NCI-H1930 (cell line): ENCODE measurements at places on chromosomes 5 and 9.

DNA sequence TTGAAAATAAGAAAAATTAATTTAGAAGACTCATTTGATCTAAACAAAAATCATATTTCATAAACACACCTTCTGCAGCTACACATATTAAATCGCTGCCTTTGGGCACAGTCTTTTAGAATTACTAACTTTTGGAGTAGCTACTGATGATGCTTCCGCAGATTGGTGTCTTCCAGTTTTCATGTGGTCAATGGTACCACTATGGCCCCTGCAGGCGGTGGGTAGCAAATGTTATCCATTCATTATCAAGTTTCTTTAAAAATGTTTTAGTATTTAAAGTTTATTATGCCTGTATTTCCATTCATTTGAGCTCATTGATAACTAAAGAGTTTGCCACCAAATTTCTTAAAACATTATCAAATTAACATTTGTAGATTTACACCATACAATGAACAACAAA lies 122.9 kb upstream of the GRAMD2B start:
- no peak for DNase-seq

- no peak for DNase-seq
Measured at GRCh38 chr5:140260089-140260656, 42.7 kb downstream of the PFDN1 start.

GRCh38 chr9:16103620-16104397 lies 551.0 kb downstream of the CCDC171 start:
- no peak for DNase-seq

- DNase-seq = no peak
Measured at GRCh38 chr5:14996997-14997396, 125.4 kb upstream of the ANKH start.

DNA sequence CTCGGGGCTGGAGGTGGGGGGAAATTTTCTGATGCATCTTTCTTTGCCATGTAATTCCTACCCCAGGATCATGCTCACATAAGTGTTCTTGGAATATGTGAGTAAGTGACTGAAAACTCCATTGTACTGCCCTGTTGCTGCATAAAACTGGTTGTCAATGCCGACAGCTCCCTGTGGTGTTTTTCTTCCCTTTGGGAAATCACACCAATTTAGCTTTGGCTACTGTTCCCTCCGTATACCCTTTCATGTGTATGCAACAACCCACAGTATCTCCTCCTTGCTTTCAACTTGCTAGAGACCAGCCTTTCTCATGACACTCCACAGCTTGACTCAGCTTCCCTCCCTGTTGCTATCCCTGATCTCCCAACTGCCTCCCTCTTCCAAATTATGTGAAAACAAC lies 240.6 kb downstream of the TRIM32 start:
- DNase-seq = no peak

- no peak for DNase-seq
Measured at GRCh38 chr5:22050931-22051330, 802.2 kb downstream of the CDH12 start.

DNA sequence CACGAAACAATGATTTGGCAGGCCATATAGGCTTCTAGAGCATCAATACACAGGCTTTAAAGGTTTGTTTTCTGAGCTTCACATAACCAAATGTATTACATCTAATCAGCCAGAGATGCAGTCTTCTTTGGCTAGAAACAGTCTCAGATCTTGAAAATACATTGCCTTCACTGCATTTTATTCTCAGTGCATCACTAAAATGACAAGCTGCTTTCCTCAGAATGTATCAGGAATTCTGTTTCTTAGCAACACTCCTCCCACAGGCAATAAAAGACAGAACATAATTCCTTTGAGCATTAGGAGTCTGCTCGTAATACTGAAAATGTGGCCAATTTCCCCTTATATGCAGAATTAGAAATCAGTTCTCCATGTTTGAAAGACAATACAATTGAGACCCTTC lies 36.9 kb downstream of the FEM1C start:
- DNase-seq = no peak

- DNase-seq = no peak
Measured at GRCh38 chr5:102875721-102876123, 120.6 kb downstream of the PAM start.

DNA sequence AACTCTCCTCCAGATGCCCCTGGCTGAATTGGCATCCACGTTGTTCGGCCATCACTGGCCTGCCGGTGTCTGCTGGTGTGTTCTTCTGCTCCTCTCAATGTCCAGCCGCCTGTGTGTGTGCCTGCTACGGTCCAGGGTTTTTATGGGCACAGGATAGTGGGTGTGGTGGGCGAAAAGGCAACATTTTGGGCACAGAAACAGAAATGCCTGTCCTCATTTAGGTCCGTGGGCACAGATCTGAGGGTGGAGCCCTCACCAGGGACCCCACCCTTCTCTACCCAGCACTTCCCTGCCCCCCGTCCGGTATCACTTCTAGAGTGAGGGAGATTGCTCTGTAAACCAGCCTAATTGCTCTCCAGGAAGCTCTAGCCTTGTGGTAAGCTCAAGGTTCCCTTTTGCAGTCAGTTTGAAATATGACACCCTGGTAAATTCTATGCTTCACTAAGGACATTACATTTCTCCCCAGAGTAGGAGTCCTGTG lies 410.1 kb downstream of the MAT2B start:
- no peak for DNase-seq

DNA sequence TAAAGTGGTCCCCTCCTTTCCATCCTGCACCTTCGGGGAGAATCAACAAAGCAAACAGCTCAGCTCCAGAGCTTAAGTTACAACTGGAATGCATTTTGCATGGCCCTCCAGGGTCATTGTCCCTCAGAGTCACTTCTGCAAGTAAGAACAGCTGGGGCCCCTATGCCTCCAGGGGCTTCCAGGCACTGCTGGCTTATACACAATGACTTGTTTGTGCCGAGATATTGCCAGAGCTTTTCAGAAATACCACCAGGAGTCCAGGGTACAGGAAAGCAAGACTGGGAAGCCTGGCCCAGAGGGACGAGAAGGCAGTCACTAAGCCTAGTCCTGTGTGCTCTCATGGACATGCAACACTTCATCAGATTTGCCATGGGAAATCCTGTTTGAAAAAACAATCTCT lies 11.3 kb downstream of the FRMD3 start:
- DNase-seq = no peak

DNA sequence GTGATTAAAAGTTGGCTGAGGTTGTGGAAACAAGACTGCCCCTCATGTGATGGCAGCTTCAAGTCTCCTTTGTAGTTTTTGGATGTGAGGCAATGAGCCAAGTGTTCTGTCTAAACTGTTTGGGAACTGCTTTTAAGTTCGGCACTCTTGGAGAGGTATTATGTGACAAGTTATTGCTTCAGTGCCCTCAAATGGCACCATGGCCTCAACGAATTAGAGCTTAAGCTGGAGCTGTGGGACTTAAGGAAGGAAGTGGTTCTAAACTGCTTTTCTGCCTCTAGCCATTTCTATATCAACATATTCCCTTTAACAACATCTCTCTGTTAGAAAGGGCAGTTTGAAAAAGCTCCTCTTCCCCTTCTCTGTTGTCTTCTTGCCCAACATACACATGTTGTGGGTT lies 227.7 kb downstream of the RFK start:
- no peak for DNase-seq

- DNase-seq = no peak
Measured at GRCh38 chr9:124019771-124020519, 8.4 kb downstream of the LHX2 start.

- DNase-seq = no peak
Measured at GRCh38 chr5:84634256-84634655, 249.6 kb upstream of the EDIL3 start.

DNA sequence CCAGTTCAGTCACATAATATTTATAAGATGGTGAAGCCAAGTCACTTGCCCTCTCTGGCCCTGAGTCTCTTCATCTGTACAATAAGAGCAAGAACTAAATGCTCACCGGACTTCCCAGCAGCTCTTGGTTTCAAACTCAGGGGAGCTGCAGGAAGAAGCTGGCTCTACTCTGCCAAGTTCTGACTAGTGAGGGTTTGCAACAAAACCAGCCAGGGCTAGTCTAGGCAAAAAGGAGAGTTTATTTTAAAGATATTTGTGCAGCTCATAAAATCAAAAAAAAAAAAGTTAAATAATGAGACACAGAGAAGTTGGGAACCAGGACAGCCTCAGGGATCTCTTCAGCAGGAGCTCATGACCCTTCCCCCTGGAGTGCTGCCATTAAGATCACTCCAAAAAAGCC lies 107.3 kb downstream of the DOCK2 start:
- no peak for DNase-seq

GRCh38 chr5:62289813-62290212 lies 16.2 kb upstream of the KIF2A start:
- no peak for DNase-seq

DNA sequence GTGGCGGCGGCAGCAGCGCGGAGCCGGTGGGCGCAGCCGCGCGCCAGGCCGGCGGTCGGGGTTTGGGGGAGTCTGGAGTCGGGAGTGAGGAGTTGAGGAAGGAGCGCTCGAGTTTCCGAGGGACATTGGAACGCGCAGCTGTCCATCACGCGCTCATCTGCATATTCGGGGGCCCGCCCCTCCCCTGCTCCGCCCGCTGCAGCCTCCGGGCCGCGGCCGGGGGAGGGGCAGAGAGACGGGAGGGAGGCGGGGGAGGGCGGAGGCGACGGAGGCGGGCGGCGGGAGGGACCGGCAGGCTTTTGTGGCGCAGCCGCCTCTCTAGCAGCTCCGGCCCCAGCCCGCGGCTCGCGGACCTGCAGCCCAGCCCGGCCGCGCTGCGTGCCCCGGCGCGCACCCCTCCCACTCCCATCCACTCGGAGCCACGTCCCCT lies at the start of gene IRX2:
TSS of gene IRX2 (minus strand) at position 86 of the 430 bp plus-strand sequence. CDS start 264 bp downstream, outside the sequence.
- peak; percentile 98 for DNase-seq

- DNase-seq = no peak
Measured at GRCh38 chr9:106468431-106468830, 394.5 kb upstream of the ZNF462 start.

GRCh38 chr9:136610426-136610825 lies 52.3 kb upstream of the EGFL7 start:
- no peak for DNase-seq

- no peak for DNase-seq
Measured at GRCh38 chr9:17528859-17529258, 50.0 kb upstream of the SH3GL2 start.

DNA sequence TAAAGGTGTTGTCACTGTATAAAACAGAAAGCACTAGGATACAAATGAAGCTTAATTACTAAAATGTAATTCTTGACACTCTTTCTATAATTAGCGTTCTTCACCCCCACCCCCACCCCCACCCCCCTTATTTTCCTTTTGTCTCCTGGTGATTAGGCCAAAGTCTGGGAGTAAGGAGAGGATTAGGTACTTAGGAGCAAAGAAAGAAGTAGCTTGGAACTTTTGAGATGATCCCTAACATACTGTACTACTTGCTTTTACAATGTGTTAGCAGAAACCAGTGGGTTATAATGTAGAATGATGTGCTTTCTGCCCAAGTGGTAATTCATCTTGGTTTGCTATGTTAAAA lies 43.8 kb downstream of the NDFIP1 start:
- DNase-seq = no peak

- DNase-seq = no peak
Measured at GRCh38 chr9:110157823-110158664, 49.9 kb downstream of the C9orf152 start.
